Articular chondrocyte of knee joint (primary cell): ENCODE measurements at places on chromosomes 13 and 19. TPM values are rescaled to one million over a fixed set of nuclear protein-coding genes. Genes with fewer than 3 reads are reported as not detected.

The C19orf38 gene
- not detected in 2 replicates for total RNA-seq

The PTPRH gene
- total RNA-seq = 5.1 and 7.1 TPM in 2 replicates

The NKPD1 gene
- under 0.01 TPM in 1 of 2 replicates, not detected in the other for total RNA-seq

The PSG7 gene
- total RNA-seq = not detected in 2 replicates

The PCSK4 gene
- 0.78 and 1.8 TPM in 2 replicates for total RNA-seq
